ENCODE measurements at places on chromosomes 12 and 14.

GRCh38 chr12:23066095-23066494, 441.1 kb downstream of the ETNK1 start:
- no peak for DNase-seq

GRCh38 chr12:79775355-79776027, 84.7 kb upstream of the PAWR start:
- no peak for DNase-seq

DNA sequence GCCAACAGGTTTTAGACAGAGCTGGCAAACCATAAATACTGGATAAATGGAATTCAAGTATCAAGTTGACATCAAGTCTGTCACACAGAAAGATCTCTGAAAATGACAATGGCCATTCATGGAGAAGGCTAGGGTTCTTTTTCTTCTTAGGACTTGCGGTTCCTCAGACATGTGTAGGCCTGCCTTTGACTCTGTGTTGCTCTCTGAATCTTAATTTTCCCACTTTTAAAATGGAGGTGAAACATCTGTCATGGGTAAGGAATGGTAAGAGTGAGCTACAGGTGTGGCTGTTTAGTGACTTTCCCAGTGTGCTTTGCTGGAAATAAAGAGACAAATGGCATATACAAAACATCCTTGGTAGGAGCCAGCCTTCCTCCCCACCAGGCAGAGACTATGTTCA, 79.2 kb downstream of the PTCSC3 start:
- DNase-seq = no peak

- no peak for DNase-seq
Measured at GRCh38 chr14:53619691-53620231, 336.9 kb downstream of the BMP4 start.

DNA sequence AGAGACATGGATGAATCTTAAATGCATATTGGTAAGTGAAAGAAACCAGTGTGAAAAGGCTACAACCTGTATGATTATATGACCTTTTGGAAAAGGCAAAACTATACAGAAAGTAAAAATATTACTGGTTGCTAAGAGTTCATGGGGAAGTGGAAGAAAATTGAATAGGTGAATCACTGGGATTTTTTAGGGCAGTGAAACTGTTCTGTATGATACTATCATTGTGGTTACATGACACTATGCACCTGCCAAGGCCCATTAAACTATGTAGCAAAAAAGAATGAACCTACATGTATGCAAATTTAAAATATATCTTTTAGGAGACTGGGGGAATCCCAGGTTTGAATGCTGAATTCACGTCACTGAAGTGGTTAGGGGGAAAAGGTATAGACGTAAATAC, 12.6 kb upstream of the OR8S1 start:
- no peak for DNase-seq

- DNase-seq = no peak
Measured at GRCh38 chr12:13005649-13006048, 5.6 kb upstream of the HEBP1 start.

GRCh38 chr14:61201171-61201570, 80.0 kb downstream of the TMEM30B start:
- no peak for DNase-seq

DNA sequence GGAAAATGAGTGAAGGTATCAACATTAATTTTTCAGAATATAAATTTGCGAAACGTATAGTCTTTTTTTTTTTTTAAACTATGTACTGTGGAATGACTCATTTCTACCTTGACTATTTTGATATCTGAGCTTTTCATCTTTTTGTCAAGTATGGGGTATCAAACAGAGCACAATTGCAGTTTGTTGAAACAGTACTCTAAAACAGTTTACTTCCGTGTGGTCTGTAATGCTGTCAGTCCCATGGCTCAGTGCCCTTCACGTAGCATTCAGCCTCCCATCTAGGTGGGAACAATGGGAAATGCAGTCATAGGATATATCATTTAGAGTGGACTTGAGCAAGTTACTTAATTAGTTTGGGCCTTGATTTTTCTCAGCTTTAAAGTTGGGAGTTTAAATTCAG, 139.5 kb downstream of the ERC1 start:
- peak; percentile 16 for DNase-seq

- peak; percentile 33 for DNase-seq
Measured at GRCh38 chr14:58749066-58749669, 111.4 kb downstream of the DACT1 start.

- no peak for DNase-seq
Measured at GRCh38 chr12:49936925-49937324, 13.6 kb upstream of the AQP2 start.

GRCh38 chr14:95174184-95174792, 17.0 kb upstream of the DICER1 start:
- DNase-seq = peak; percentile 56

Measured in lung (tissue), 17 donors.